CD4-positive, alpha-beta T cell treated with Interleukin-4 for 4 hours (primary cell): ENCODE measurements at places on chromosomes 4 and X.

DNA sequence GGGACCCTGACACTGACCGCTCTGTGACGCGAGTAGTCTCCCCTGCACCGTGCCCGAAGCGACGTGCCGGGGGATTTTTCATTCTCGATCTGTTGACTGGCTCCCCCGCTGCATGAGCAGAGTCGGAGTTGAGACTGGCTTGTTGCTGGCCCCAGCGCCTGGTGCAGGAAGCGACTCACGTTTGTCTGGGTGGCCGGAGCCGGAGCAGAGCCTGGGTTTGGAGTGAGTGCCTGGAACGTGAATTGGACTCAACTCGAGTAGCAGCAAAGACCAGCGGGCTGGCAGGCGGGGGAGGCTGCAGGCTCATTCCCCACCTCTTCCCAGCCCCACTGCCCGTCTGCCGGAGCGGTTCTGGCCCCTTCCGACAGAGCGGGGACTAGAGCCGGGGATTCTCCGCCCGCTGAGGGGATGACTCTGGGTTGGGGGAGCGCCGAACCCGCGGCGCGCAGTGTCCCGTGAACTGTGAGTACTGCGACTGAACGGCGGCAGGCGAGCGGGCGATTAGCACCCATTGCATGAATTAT lies 554 bp downstream of the PCDH7 start:
- DNase-seq: no peak

DNA sequence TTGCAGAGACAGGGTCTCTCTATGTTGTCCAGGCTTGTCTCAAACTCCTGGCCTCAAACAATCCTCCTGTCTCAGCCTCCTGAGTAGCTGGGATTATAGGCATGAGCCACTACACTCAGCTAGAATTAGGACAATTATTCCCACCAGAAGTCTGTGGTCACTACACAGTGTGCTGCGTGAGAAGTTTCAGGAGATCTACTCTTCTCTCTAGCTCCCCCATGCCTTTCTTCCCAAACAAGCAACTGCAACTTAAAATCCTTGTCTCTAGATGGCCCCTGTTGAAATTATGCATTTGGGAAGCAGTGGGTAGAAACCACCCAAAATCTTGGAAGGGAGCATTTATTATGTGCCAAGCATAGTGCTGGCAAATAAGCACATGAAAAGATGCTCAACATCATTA lies 21.1 kb upstream of the MAP7D3 start:
- DNase-seq: no peak

- DNase-seq: peak; percentile 36
Observed at GRCh38 chrX:39149761-39150160, 348.5 kb downstream of the MID1IP1 start.

GRCh38 chr4:69485130-69485529 lies 10.6 kb downstream of the UGT2B4 start:
- no peak for DNase-seq

- DNase-seq: peak; percentile 17
Observed at GRCh38 chr4:148443512-148444295, 1.5 kb upstream of the NR3C2 start.

DNA sequence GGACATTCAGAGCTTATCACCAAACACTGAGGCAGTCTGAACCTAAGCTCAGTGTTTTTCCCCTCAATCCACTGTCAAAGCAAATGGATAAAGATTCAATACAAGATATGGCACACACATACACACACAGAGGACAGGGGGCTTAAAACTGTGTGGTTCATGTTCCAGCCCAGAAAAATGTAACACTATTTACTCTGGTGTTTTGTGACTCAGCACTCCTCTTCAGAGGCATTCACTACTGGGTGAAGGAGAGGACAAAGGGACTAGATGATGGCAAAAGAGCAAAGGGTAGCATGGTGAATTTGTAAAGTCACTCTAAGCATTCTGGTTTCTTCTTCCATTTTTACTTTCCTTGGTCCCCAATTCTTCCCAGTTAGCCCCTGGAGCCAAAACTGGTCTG lies 120.3 kb downstream of the ARHGEF9 start:
- no peak for DNase-seq

DNA sequence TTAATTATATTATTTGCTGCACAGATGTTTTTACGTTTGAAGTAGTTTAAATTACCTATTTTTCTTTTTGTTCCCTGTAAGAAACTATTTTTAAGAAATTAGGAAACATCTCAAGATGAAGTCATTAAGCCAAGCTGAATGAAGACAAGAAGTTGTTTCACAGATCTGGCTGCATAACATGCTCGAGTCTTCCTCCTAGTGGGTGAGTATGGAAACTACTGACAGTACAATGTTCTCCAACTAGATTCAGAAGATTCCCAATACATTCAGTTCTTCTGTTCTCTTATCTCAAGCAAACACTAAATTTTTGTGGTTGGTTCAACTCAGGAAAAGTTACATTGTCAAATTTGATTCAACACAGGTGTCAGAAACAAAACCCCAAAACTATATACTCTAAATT lies 256.8 kb upstream of the VCX start:
- no peak for DNase-seq

- no peak for DNase-seq
Observed at GRCh38 chrX:152637649-152638442, at the start of gene GABRQ. GABRQ (plus strand) TSS chrX:152637895; CDS start chrX:152638203, 308 bp downstream.
